ENCODE measurements at places on chromosomes 6 and 20.

GRCh38 chr6:26194816-26195375 lies 107.7 kb downstream of the HFE start:
- DNase-seq = no peak

DNA sequence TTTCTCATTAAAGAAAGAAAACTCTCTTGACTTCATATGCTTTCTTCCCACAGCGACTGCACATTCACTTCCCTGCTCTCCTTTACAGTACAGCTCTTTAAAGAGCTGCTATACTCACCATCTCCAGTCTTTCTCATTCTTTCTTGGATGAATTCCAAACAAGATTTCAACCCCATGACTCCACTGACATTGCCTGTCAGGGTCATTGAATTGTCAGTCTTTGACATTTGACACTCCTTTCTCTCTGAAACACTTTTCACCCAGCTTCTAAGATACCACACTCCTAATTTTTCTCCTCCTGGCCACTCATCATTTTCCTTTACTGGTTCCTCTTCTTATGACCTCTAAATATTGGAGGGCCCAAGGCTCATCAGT lies 811 bp upstream of the ARMH2 start:
- no peak for DNase-seq

GRCh38 chr6:153013438-153013837 lies 10.9 kb upstream of the MTRF1L start:
- no peak for DNase-seq

DNA sequence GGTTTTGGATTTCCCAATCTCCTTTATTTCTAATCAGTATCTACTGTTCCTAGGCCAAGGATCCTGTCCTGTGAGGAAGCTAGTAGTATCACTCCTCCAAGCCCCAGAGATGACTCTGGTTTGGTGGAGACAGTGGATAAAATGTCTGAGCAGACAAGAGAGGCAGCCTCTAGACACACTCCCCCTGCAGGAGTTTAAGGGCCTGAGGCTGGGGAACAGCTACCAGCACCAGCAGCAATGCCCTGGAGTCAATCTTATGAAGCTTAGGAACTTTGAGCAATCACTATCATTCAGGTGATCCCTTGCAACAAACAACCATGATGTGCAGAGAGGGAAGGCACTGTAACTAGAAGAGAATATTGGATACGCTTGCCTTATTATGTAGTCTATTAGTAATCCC lies 384.7 kb upstream of the ID4 start:
- no peak for DNase-seq
